ENCODE measurements at places on chromosomes 5 and 9. TPM values are rescaled to one million over a fixed set of nuclear protein-coding genes. Genes with fewer than 3 reads are reported as not detected.

GRCh38 chr9:93510041-93510440 is 56.7 kb upstream of the FAM120AOS start:
- DNase-seq, result no peak

DNA sequence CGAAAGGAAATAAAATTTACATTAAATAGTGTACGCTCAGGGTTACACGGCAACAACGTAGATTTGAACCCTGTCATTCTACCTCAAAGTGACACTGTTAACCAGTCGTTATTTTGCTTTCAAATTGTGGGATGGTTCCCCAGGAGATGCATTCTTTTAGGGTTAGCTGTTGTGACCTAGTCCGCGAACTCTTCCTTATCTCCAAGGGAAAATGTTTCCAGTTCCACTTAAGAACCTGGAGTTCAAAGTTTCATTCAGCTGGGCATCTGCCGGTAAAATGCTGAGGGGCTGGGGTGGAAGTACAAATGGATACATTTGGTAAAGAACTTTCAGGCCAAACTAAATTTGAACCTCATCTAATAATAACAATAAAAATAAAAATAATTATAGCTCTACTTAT is 264.6 kb downstream of the NR3C1 start:
- no peak for DNase-seq

- no peak for DNase-seq
These were observed 103.5 kb upstream of the ARRDC3 start for GRCh38 chr5:91486638-91487037.

GRCh38 chr9:83047839-83048775 is 14.8 kb downstream of the RASEF start:
- no peak for DNase-seq

DNA sequence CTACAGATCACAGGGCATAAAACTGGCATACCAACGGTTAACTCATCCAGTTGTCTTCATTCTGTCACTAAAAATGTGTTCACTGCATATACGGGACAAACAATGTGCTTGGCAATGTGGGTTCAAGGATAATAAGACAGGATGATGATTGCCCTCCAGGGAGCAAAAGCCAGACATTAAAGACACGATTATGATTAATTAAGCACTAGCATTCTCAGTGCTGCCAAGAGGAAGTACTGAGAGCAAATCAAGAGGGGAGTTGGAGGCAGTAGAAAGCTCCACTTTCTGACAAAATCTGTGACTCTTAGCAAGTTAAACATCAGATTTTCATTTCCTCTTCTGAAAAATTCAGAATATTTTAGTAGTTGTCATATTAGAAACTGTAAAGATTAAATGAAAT is 9.0 kb upstream of the IFNA8 start:
- no peak for DNase-seq

The SLC36A3 gene
- not detected for total RNA-seq

The ZNF462 gene
- not detected for total RNA-seq

DNA sequence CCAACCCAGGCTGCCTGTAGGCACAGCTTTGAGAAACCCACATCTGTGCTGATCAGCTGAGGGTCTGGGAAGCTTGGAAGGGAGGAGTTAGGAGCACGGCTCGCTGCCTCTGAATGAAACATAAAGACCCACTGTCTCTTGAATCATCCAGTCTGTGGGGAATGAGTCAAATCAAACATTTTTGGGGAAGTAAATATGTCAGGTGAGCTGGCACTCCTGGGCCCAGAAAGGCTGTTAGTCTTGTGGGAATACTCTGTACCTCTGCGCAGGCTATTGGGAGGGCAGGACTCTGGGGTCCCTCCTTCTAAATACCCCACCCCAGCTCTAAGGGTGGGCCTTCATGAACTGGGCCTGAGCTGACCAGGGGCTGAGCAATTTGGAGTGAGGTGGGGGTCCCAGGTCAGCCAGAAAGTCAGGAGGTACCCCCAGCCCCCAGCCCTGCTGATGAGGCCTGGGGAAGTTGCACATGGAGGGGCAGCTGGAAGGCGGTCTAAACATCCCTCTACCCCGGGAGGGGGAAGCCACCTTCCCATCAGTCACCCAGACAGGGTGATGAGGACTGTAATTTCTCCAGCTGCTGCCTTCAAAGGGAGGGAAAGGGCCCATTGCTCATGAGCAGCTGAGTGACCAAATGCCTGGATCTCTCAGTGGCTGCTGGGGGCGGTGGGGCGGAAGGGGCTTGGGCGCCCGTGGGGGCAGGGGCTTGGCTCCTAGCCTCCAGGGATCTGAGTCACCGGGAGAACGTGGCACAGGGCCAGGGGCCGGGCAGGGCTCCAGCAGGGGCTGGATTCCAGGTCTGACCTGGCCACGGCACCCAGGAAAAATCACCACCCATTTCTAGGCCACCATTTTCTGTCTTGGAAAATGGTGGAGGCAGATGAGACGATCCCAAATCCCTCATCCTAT is 10.8 kb downstream of the FIBCD1 start:
- no peak for DNase-seq

The SLC6A7 gene
- total RNA-seq, result not detected

The TMOD1 gene
- total RNA-seq, result 0.47 TPM

- DNase-seq, result no peak
These were observed 487.4 kb downstream of the IRX1 start for GRCh38 chr5:4082966-4083564.

- peak; percentile 93 for DNase-seq
These were observed at the start of the genes KIAA0825 and SLF1 for GRCh38 chr5:94618493-94619328. TSS of gene KIAA0825 (minus strand) at chr5:94618604. CDS start at chr5:94537126, 81,478 bp downstream. TSS of gene SLF1 (plus strand) at chr5:94618669. CDS start at chr5:94628811, 10,142 bp downstream.

The TMEFF1 gene
- total RNA-seq, result 0.68 TPM

The PCDHGA1 gene
- total RNA-seq, result 0.07 TPM

The SLC6A18 gene
- not detected for total RNA-seq

DNA sequence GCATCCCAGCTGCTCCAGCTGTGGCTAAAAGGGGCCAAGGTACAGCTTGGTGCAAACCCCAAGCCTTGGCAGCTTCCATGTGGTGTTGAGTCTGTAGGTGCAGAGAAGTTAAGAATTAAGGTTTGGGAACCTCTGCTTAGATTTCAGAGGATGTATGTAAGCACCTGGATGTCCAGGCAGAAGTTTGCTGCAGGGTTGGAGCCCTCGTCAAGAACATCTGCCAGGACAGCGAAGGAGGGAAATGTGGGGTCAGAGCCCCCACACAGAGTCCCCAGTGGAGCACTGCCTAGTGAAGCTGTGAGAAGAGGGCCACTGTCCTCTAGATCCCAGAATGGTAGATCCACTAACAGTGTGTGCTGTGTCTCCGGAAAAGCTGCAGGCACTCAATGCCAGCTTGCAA is 236.2 kb upstream of the ADRA1B start:
- DNase-seq, result peak; percentile 4

GRCh38 chr5:79430196-79430595 is 83.7 kb downstream of the HOMER1 start:
- DNase-seq, result no peak

DNA sequence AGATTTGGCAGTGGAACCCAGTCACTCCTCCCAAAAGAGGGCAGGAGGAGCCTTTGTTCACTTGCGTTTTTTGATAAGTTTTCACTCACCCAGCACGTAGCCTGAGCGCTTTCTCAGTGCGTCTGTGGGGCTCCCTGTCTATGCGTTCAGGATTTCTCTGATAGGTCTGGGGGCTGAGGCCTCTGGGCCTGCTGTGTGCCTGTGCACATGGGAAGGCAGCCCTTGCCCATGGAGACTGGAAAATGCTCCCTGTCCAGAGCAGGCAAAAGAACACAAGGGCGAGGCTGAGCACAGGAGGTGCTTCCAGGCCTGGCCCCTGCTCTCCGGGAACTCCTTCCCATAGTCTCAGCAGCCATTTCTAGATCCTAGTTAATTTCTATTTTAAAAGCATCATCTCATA is 249.9 kb downstream of the FSTL4 start:
- no peak for DNase-seq

GRCh38 chr5:28576022-28576421 is 1537.6 kb upstream of the CDH9 start:
- no peak for DNase-seq

- DNase-seq, result no peak
These were observed 333.4 kb downstream of the YTHDC2 start for GRCh38 chr5:113846941-113847340.

The FAM221B gene
- total RNA-seq, result not detected

- DNase-seq, result no peak
These were observed 526.5 kb downstream of the KIF4B start for GRCh38 chr5:155540000-155540595.

- DNase-seq, result no peak
These were observed 49.6 kb upstream of the MEF2C start for GRCh38 chr5:88932541-88932940.

The MRPS30 gene
- 60.1 TPM for total RNA-seq

GRCh38 chr5:154242442-154242841 is 51.9 kb downstream of the GALNT10 start:
- DNase-seq, result no peak

DNA sequence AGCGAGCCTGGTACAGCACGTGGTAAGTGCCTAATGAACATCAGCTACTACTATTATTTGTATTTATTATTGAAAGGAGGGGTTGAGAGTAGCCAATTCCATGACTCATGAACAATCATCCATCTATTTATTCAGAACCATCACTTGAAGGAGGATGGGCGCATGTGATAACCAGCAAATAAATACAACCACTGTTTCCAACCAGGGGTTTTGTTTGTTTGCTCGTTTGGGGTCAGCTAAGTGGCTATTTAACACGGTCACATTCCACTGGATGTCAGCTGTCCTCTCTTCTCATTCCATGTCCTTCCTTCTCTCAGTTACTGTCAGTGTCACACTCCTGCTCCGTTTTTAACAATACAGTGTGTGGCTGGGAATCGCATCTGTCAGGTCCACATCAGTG is 8.6 kb downstream of the RAPGEF1 start:
- no peak for DNase-seq

DNA sequence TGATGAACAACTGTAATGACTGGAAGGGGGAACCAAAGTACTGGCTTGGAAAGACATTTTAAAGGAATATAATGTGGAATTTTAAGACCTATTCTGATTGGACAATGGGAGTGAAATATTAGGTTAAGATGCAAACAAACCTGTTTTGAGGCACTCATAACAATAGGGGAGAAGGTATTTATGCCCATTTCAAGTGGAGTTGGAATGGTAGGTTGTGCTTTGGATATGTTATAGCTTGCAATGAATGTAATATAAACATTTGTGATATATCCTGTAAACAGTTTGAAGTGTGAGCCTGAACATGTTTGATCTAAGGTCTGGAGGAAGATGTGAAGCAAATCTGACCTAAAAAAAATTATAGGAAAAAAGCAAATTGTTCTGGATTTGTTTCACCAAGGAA is 129.6 kb upstream of the GRHPR start:
- DNase-seq, result no peak

The CXCL14 gene
- not detected for total RNA-seq

The PCDHGB1 gene
- not detected for total RNA-seq

DNA sequence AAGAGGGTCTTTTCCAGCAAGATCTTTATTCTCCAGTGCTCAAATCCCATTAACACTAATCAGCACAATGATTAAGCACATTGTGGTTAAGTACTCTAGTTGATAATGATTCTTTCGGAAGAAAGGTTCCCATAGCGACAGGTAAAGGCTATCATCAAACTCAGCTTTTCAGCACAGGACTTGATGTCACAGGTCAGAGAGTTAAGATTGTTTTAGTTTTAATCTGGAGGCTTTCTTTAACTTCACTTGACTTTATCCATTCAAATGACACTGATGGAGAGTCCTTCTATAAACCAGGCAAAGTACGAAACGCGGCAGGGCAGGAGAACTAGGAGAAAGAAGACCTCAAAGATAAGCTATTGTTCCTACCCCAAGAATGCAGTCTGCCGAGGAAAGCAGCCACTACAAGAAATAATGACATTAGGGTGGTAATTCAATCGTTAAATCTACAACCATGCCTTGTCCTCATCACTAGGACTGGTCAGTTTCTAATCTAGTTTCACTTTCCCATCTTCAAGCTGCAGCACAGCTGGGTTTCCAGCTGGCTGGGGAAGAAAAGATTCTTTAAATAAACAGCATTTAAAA is 4.6 kb downstream of the NRG2 start:
- no peak for DNase-seq

GRCh38 chr9:138116521-138116920 is 238.9 kb downstream of the CACNA1B start:
- DNase-seq, result no peak

DNA sequence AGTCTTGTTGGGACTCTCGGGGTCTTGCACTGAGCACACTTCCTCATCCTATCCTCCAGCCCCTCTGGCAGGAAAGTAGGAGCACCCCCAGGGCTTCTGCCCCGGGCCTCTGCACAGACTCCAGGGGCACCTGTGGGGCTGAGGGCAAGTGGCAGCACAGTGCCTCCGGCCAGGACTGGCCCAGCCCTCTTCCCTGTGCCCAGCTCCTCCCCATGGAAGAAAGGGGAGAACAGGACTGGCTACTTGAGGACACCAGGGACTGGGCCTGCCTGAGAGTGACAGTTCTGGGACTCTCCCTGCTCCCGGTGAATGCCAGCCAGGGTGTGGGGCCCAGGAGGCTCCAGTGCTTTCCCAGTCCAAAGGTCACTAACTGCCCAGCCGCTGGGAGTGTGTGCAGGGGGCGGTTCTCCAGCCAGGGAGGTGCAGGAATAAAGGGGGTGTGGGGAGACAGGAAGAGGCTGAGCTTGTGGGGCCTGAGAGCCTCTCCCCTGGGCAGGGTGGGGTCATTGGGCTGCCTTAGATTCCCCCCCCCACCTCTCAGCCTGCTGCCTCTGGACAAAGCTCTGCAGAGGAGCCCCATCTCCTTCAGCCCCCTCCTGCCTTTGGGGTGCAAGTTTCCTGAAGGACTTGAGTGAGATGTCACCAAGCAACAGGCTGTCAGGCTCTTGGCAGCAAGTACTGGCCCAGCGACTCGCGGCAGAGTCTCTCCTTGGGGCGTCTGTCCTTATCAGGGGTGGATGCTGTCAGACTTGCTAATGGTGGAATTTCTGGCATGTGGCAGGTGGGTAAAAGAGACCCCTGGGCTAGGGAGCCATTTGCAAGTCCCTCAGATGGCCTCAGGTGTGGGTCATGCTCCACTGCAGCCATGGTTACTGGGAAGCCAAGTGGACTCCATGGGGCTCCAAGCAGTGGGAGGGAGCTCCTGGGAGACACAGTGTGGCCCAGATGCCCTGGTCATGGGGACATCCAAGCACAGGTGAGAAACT is 19.1 kb upstream of the JADE2 start:
- no peak for DNase-seq

- no peak for DNase-seq
These were observed 21.9 kb upstream of the PLIN2 start for GRCh38 chr9:19149230-19149629.

The MOB3B gene
- 0.67 TPM for total RNA-seq

DNA sequence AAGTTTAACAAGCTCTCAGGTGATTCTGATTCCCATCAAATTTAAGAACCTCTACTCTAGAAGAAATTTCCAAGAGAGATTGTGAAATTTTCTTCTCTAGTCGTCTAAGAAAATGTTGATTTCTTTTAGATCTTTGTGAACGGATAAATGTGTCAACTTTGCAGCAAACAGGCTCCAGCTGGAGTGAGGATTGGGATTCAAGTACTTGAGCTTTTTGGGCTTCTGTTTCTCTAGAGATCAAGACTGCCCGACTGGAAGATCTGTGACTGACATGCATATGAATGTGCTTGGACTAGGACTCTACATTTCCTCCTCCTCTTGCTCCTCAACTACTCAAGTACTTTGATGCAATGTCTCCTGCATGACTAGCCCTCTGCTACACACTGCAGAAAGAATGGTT is 388.3 kb downstream of the TMEM38B start:
- no peak for DNase-seq

GRCh38 chr5:158074992-158075769 is 216.2 kb upstream of the CLINT1 start:
- DNase-seq, result peak; percentile 62

GRCh38 chr5:157597277-157597676 is 21.7 kb upstream of the ADAM19 start:
- DNase-seq, result no peak

GRCh38 chr5:113807427-113807991 is 294.0 kb downstream of the YTHDC2 start:
- no peak for DNase-seq

The PLPP7 gene
- total RNA-seq, result not detected

The CCL27 gene
- 0.43 TPM for total RNA-seq

The NTRK2 gene
- total RNA-seq, result 0.07 TPM

Data from activated CD8-positive, alpha-beta T cell treated with anti-CD3 and anti-CD28 coated beads for 36 hours (primary cell).